ENCODE measurements at places on chromosomes 7 and 10.

DNA sequence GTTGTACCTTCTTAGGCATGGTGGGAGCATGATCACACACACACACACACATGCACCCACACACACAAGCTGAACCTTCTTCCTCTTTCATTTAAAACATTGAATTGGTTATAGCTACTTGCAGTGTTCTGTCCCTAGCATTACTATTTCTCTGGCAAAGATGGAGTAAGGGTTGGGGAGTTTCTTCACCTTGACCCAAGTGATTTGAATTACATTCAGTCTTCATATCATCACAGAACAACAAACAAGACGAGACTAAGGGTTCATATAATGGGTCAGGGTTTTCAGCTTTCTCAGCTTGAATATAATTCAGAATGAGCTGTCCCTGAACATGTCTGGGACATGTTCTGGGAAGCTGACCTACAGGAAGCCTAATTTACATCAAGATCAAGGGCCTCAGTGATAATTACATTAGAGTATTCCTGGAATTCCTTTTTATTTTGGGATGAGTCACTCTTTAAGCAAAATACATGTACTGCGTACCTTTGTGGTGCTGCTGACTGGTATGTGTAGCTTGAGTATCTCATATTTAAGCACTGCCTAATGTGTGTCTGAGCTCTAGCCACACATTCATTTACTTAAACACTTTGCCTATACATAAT lies 213.5 kb upstream of the TMEM229A start:
- no peak for DNase-seq

GRCh38 chr10:22433875-22434274 lies 88.6 kb downstream of the SPAG6 start:
- no peak for DNase-seq

- DNase-seq: no peak
Measured at GRCh38 chr7:134289423-134289822, 27.3 kb downstream of the SLC35B4 start.

DNA sequence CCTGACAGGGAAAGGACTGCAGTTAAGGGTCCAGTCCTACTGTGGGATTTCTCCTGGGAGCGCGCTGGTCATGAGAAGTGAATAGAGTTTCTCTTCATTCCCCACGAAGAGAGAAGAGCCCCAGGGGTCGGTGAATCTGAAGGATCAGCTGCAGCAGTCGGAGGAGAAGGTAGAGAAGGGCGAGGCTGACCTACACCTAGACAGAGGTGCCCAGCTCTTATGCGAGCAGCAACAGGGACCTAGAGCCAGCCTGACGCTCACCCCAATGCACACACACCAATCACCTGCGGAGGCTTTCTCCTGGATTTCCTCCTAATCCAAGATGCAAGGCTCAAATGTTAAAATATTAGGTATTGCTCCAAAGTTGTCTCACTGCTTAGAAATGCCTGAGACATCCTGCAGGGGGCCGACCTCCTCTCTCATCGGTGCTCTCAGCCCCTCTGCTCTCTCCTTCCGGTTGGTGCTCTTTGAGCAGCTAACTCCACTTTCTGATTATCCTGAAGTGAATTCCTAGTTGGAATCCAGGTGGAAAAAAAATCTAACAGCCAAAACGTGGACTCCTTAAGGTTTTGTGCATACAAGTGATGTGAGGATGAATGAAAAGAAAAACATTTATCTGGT lies 176.4 kb downstream of the AHR start:
- no peak for DNase-seq

- peak; percentile 61 for DNase-seq
Measured at GRCh38 chr7:116802746-116803152, 59.6 kb upstream of the CAPZA2 start.

DNA sequence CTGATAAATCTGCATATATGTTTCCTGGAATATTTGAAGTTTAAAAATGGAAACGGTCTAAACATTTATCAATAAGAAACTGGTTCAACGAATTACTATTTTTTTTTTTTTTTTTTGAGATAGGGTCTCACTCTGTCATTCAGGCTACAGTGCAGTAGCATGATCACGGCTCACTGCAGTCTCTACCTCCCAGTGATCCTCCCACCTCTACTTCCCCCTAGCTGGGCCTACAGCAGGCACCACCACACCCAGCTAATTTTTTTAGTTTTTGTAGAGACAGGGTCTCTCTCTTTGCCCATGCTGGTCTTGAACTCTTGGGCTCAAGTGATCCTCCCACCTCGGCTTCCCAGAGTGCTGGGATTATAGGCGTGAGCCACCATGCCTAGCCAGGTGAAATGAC lies 68.3 kb downstream of the UBE2H start:
- no peak for DNase-seq

DNA sequence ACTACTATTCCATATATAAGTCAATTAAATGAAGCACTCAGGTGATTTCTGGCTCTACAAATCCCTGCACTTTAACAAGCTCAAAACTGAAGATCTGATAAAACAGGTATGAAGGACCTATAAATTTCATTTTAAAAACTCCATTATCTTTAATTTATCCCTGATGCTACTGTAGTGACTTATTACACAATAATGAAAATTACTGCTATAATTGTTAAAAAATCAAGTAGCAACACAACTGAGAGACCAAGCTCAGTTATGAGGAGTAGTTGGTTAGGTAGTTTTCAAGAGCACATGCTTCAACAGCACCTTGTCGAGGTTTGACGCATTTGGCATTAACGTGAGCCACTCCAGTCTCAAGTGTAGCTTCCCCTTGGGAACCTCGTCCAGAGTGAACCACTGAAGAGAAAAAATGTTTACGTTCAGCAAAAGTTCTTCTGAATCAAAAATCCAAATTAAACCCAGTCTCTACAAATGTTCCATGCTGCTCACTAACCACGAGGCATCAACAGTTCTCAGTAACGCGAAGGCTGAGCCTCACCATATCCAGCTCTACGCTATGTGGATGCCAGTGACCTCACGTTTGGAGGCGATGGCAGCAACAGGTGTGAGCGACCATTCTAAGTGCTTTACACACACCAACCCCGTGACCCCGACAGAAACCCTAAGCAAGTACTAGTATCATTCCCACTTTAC lies 55.3 kb upstream of the NCAPG2 start:
- no peak for DNase-seq

DNA sequence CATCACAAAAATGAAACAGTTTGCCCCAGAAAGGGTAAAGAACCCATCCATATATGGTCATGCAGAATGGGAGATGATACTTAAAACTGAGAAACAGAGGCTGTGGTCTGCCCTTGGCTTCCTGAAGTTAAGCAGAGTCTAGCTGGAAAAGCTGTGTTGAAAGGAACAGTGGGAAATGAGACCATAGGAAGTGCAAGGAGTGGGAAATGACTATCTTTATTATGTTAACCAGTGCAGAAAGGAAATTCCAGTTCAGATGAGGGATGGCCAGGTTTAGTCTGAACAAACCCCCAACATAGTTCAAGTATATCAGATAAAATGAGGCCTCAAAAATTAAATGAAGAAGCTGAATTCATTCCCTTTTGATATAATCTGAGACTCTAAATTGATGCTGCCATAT lies 112.2 kb upstream of the TARP start:
- no peak for DNase-seq

DNA sequence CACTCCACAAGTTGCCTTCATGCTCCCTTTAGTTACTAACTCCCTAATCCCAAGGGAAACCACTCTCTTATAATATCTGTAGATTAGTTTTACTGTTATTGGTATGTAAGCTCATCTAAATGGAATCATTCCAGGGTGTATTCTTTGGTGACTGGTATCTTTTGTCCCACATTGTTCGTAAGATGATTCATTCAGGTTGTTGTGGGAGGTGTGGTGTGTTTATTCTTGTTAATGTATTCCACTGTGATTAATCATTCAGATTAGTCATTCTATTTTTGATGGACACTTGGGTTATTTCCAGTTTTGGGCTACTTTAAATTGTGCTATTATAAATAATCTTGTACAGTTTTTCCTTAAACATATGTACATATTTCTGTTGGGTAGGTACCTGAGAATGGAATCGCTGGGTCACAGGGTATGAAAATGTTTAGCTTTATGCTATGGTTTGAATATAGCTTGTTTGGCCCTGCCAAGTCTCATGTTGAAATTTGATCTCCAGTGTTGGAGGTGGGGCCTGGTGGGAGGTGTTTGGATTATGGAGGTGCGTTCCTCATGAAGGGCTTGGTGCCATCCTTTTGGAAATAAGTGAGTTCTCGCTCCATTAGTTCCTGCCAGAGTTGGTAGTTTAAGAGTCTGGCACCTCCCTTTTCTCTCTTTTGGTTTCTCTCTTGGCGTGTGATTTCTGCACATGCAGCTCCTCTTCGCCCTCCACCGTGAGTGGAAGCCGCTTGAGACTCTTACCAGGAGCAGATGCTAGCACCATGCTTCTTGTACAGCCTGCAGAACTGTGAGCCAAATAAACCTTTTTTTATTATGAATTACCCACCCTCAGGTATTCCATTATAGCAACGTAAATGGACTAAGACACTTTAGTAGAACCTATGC lies 13.8 kb downstream of the BTRC start:
- DNase-seq: no peak

DNA sequence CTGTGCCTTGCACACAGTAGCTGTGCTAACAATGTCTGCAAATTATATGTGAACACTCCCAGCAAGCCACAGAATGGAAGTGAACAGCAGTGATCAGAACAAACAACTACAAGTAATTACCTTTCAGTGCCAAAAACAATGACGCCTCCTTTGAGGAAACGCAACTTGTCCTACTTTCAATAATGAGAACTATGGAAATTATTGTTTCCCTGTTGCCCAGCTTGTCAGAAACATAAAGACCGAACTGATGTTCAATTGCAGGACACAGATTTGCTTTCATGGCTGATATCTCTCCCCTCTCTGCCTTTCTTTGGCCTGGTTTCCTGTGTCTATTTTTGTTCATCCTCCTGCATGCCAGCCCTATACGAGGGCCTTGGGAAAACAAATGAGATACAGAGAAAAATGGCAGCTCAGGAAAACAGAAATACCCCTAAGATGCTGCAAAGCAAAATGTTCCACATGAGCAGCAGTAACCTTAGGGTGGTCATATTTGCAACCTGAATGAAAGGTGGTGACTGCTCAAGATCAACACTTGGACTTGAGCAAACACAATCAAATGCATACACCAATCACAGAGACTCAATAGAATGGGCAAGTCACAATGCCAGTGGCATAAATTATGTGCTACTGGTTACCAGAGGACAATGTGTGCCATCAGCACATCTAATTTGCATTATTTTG lies 26.8 kb downstream of the COBL start:
- no peak for DNase-seq

- peak; percentile 51 for DNase-seq
Measured at GRCh38 chr7:91940171-91940570, 491 bp upstream of the AKAP9 start.

DNA sequence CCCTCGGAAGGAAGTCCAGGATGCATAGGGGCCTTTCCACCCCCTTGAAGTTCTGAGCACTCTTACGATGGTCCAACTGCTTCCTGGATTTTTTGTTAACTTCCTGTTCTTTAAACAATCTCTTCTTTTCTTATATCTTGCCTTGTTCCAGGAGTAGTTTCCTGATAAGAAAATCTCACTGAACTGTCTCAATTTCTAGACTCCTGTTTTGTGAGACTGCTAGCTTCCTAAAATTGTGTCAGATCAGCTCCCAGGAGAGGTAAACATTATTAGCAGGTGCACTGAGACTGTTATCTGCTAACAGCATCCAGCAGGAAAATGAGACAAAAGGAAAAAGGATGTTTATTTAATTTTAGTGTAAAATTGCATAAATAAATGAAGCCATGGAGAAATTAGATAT lies 106.2 kb upstream of the PITRM1 start:
- DNase-seq: no peak
